ENCODE measurements at places on chromosomes 7 and 10.

GRCh38 chr7:50268223-50268622, 36.3 kb upstream of the IKZF1 start:
- DNase-seq, result no peak
- no peak overlapping the region for H3K27ac ChIP-seq
- H3K4me3 ChIP-seq, result no peak overlapping the region
- no peaks in the 10 kb centered on the region for H3K36me3 ChIP-seq
- no peaks in the 10 kb centered on the region for H3K27me3 ChIP-seq

GRCh38 chr10:104433669-104434068, 80.0 kb downstream of the CFAP58 start:
- no peaks in the 10 kb centered on the region for H3K36me3 ChIP-seq
- H3K4me3 ChIP-seq, result no peak overlapping the region
- DNase-seq, result no peak
- H3K27ac ChIP-seq, result no peak overlapping the region

GRCh38 chr7:65722361-65722792, 150.5 kb upstream of the VKORC1L1 start:
- H3K4me3 ChIP-seq, result no peak overlapping the region
- no peaks in the 10 kb centered on the region for H3K27me3 ChIP-seq
- no peaks in the 10 kb centered on the region for H3K36me3 ChIP-seq
- no peaks in the 10 kb centered on the region for H3K4me1 ChIP-seq
- no peak overlapping the region for H3K27ac ChIP-seq

DNA sequence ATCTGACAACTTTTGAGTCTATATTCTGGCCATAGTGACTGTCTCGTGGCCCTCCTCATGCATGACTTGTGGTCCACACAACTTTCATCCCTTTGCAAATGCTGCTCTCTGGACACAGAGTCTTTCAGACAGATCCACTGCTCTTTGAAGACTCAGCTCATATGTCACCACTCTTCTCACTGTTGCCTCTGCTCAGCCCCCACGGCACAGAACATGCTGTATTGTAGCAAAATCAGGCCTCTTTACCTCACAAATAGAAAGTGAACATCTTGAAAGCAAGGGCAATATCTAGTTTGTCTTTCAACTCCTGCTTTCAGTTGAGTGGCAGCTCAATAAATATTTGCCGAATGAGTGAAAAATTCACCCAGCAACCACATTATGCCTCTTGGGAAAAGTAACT, 443.5 kb downstream of the NRG3 start:
- no peak for DNase-seq
- H3K27ac ChIP-seq, result no peak overlapping the region
- H3K4me1 ChIP-seq, result peaks cover 2% of the 10 kb centered on the region

GRCh38 chr7:24346716-24347115, 62.7 kb downstream of the NPY start:
- no peak overlapping the region for H3K27ac ChIP-seq
- H3K4me3 ChIP-seq, result no peak overlapping the region
- H3K36me3 ChIP-seq, result no peaks in the 10 kb centered on the region
- H3K27me3 ChIP-seq, result no peaks in the 10 kb centered on the region
- no peaks in the 10 kb centered on the region for H3K4me1 ChIP-seq
- no peak for DNase-seq

DNA sequence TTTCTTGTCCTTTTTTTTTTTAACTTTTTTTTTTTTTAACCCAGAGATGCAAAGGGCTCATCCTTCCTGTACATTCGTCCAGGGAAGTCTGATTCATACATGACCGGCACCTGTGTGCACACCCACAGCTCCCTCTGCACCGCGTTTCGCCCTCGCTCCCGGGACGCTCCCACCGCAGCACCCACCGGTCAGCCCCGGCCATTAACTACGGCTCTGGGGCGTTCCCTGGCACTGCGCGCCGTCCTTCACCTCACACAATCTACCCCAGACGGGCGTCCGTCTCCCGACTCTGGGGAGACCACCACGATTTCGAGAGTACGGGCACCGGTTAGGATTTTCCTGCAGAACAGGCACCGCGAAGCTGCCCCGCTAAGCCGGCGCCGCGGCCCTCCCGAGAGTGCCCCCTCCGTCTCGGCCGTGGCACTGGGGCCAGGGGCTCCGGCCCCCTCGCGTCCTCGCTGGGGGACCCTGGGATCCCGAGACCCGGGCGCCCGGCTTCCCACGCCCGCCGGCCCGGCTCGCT, 452 bp downstream of the ATE1 start:
- H3K4me1 ChIP-seq, result no peaks in the 10 kb centered on the region
- no peak overlapping the region for H3K27ac ChIP-seq
- no peaks in the 10 kb centered on the region for H3K36me3 ChIP-seq

DNA sequence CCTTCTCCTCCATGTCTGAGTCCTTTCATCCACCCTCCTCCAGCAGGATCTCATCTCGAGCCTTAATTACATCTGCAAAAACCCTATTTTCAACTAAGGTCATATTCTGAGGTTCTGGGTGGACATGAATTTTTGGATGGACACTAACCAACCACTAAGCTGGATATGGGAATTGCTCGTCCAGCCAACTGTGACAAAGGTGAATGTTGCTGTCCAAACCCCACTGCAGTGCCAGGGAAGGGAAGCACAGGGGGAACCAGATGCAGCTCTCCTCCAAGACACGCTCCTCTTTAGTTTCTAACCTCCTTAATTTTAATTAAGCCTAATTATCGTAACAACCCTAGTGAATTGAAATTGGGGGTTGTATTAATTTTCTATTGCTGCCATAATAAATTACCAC, 65.1 kb upstream of the EBF3 start:
- no peaks in the 10 kb centered on the region for H3K27me3 ChIP-seq
- no peak overlapping the region for H3K4me3 ChIP-seq
- H3K4me1 ChIP-seq, result no peaks in the 10 kb centered on the region
- no peaks in the 10 kb centered on the region for H3K36me3 ChIP-seq
- no peak for DNase-seq

DNA sequence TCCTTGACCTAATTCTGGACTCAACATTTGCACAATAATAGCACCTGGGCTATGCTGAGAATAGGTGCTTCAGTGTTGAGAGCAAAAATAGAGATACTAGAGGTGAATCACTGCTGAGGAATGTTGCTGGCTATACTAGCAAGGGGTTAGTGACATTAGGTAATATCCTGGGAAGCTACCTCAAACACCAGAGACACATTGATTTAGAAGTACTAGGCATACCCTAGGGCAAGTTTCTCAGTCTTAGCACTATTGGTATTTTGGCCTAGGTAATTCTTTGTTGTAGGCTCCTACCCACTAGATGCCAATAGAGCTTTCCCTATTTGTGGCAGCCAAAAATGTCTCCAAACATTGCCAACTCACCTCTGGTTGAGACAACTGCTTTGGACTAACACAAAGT, 484.0 kb upstream of the MBL2 start:
- peaks cover 3% of the 10 kb centered on the region for H3K4me1 ChIP-seq
- no peaks in the 10 kb centered on the region for H3K27me3 ChIP-seq

DNA sequence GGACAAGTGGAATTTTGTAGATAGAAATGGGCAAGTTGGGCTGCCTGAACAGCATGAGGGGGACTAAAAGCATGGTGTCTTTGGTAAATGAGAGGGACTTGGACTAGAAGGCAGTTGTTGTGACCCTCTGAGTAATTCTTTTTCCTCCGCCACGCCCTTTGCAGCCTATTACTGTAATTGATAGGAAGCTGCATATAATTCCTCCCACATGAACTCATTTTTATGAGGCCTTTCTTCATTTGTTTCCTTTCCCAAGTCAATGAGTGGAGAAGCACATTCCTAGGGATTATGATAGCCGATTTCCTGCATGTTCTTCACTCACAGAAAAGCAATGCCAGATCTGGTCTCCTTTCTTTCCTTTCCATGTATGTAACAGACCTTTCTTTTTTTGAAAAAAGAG, 27.7 kb downstream of the ZSCAN25 start:
- H3K4me1 ChIP-seq, result no peaks in the 10 kb centered on the region
- no peak overlapping the region for H3K27ac ChIP-seq
- H3K36me3 ChIP-seq, result no peaks in the 10 kb centered on the region
- H3K27me3 ChIP-seq, result no peaks in the 10 kb centered on the region
- no peak overlapping the region for H3K4me3 ChIP-seq

- H3K27ac ChIP-seq, result no peak overlapping the region
- no peak overlapping the region for H3K4me3 ChIP-seq
- no peaks in the 10 kb centered on the region for H3K27me3 ChIP-seq
- H3K36me3 ChIP-seq, result no peaks in the 10 kb centered on the region
- H3K4me1 ChIP-seq, result no peaks in the 10 kb centered on the region
These were observed 10.6 kb downstream of the RPA3 start for GRCh38 chr7:7707806-7708205.

DNA sequence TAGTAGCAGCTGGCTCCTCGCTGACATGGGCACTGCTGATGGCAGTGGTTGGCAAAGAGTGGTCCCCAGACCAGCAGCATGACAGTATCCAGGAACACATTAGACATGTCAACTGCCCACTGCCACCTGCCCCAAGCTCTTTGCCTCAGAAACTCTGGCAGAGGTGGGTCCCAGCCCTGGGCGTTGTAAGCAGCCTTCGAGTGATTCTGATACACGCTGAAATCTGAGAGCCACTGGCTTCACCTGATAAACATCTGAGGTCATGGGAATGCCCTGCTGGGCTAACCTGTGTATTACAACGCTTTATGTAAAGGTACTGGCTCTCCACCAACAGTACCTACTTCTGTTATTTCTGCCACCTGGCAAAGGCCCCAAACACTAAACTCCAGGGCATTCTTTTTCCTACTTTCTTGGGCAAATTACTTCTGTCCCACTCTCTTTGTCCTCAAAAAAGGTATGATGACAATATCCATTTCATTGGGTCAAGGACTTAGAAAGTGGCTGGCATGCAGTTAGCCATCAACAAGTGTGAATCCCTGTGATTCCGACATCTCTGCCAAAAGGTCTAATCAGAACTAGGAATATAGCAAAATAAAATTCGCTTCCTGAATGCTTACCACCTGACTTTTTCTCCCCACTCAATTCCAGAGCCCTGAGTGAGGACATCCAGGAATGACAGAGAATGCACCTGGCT, 9.2 kb downstream of the SGMS1 start:
- H3K4me1 ChIP-seq, result peaks cover 17% of the 10 kb centered on the region
- DNase-seq, result no peak
- H3K27me3 ChIP-seq, result no peaks in the 10 kb centered on the region
- H3K27ac ChIP-seq, result no peak overlapping the region
- no peak overlapping the region for H3K4me3 ChIP-seq

Data from iPS DF 6.9 (cell line).